ENCODE measurements at places on chromosomes 6 and 20.
A peak's percentile ranks its signal among the peaks of the same experiment; 100 is the strongest.

GRCh38 chr6:163438298-163438939 lies 23.9 kb downstream of the QKI start:
- DNase-seq: no peak

GRCh38 chr20:57655809-57656155 lies 35.6 kb upstream of the ZBP1 start:
- DNase-seq: peak; percentile 15

DNA sequence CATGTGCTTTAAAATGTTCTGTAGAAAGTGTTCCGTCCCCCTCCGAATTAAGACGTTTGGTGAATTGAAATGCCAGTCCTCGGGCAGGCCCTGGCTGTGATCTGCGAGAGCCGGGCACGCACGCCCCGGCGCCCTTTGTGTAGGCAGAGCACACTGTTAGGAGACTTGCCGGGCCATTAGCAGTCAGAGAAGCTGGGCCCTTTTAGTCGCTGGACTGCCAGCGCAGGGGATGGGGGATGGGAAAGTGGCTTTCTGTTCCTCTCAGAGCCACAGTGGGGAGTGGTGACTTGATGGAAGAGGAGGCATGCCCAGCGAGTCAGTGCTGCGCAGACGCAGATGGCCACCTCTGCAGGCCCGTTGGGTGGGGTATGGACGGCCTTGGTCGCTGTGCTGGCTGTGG lies 2.2 kb downstream of the PPP1R3G start:
- DNase-seq: peak; percentile 33

- no peak for DNase-seq
Observed at GRCh38 chr6:45592991-45593390, 215.3 kb upstream of the SUPT3H start.

DNA sequence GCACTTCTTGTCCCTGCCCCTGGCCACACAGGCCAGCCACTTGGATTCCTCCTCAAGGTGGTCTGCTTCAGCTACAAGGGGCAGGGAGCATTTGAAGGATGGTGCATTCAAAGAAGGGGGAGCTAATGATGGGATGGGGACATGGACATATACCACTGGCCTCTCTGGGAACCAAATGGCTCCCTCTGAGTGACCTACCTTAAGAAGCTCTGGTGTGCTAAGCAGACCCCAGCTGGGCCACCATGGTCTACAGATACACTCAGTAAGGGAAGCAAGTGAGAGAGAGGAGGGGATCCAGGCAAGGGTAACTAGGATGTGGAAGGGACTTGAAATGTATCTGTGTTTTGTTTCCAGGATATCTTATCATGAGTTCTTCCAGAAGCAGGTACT lies 62.4 kb downstream of the TTI1 start:
- no peak for DNase-seq

DNA sequence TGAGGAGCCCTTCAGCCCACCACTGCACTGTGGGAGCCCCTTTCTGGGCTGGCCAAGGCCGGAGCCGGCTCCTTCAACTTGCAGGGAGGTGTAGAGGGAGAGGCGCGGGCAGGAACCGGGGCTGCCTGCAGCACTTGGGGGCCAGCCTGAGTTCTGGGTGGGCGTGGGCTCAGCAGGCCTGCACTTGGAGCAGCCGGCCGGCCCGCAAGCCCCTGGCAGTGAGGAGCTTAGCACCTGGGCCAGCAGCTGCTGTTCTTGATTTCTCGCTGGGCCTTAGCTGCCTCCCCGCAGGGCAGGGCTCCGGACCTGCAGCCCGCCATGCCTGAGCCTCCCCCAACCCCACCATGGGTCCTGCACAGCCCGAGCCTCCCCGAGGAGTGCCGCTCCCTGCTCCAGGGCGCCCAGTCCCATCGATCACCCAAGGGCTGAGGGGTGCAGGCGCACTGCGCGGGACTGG lies 101.7 kb upstream of the ADGRB3 start:
- no peak for DNase-seq

- no peak for DNase-seq
Observed at GRCh38 chr6:9862603-9863167, 552.2 kb downstream of the TFAP2A start.

DNA sequence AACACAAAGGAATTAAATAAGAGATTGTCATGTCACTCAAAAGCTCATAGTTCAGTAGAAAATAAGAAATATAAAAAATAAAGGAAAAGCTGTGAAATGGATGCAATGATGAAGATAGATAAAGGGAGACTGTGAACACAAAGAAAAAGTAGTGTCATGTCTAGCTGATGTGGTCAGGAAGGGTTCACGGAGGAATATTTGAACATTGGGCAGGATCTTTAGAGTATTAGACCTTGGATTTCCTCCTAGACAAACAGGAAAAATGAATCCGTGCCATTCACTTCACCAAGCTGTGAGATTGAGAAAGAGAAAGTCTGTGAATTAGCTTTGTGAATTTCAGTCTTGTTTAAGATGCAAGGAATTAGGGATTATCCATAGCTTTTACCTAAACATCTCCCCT lies 414.4 kb upstream of the PLCB4 start:
- no peak for DNase-seq

DNA sequence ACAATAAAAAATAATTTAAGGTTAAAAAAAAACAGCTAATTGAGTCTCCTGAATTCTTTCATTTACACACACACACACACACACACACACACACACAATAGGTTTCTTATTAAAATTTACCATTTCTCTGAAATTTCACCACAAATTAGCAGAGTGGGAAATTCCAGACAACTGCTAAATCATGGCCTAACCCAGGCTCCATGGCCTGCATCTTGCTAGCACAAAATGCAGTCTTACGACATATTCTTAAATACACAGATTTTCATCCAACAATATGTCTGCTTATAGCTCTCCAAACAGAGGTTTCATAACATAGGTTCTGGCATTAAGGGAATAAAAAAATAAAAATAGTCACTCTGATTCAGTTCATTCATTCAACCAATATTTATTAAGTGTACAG lies 46.9 kb downstream of the SOD2 start:
- no peak for DNase-seq

DNA sequence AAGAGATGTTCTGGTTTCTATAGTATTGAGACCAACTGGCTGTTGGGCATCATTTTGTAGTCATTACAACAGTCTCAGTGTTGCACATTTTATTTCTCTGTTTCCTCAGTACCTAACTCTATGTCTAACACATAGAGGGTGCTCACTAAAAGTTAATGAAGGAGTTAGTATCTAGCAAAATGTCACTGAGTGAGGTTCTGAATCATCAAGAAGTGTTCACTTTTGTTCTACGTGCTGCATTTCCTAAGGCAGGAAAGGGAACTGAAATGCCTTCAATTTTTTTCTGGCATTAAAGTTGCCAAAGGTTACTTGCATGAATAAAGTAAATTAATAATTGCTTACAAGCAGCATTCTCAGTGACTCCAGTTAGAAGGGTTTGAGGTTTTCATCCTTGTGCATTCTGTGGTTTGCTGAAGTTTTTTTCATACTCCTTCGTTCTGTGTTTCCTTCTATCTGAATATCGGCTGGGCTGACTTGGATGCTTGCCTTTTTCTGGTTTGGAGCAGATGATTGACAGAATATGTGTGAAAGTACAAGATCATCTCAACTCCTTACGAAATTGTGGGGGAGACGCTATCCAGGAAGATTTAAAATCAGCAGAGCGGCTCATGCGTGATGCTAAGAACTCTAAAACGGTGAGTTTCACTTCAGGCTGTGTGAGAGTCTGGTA lies 114.5 kb upstream of the SCGN start:
- DNase-seq: no peak

GRCh38 chr6:142918339-142919042 lies 26.5 kb downstream of the HIVEP2 start:
- DNase-seq: no peak

DNA sequence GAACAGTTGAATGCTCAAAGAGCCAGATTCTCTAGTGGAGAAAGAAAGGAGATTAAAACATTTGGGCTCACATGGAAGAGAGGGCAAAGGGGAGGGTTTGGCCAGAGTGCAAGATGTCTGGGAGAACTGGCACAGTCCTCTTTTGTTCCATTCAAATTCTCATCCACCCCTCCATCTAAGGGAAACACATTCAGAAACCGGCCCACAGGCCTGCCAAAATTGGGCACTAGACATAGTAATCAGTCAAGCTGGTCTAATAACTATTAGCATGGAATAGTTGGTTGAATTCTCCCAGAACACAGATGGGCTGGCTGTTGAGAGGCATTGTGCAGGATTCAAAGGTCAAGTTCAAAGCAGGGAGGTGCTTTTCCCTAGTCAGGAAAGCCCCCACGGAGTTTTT lies 341.4 kb upstream of the IRAK1BP1 start:
- no peak for DNase-seq

DNA sequence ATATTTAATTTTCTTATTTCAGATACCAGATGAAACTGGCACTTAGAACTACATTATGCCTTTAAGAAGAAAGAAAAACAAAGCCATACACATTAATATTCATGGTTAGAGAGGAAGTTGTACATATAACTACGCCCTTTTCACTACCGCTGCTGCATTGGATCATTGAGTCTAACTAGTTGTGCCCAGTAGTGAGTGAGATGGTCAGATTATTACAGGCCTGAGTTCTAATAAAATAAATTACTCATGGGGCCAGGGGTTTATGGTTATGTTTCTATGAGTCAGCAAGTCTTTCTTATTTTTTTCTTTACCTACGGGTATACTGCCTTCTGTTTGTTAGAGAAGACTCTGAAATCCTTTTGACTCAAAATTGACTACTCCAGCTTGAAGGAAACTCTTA lies 11.5 kb downstream of the RIOK1 start:
- no peak for DNase-seq

GRCh38 chr6:116405652-116406356 lies 35.1 kb downstream of the DSE start:
- DNase-seq: no peak

GRCh38 chr6:151351146-151351700 lies 40.1 kb downstream of the ZBTB2 start:
- no peak for DNase-seq

GRCh38 chr6:124148236-124148957 lies 344.7 kb downstream of the NKAIN2 start:
- no peak for DNase-seq

- DNase-seq: no peak
Observed at GRCh38 chr6:1088492-1089001, 223.4 kb upstream of the FOXQ1 start.

DNA sequence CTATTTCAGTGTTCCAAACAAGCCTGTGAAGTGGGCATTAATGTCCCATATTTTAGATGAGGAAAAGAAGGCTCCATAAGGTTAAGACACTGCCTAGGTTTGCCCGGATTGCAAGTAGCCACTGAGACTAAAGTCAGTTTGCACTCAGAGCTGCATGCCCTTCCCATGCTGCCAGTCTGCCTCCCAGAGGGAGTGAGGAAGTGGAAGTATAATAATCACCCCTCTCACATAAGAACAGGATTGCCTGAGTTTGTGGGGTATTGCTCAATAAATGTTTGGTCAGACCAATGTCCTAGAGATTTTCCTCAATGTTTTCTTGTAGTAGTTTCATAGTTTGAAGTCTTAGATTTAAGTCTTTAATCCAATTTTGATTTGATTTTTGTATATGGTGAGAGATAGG lies 43.9 kb upstream of the CLIC5 start:
- DNase-seq: no peak

GRCh38 chr6:34032856-34033255 lies 113.0 kb downstream of the GRM4 start:
- no peak for DNase-seq

DNA sequence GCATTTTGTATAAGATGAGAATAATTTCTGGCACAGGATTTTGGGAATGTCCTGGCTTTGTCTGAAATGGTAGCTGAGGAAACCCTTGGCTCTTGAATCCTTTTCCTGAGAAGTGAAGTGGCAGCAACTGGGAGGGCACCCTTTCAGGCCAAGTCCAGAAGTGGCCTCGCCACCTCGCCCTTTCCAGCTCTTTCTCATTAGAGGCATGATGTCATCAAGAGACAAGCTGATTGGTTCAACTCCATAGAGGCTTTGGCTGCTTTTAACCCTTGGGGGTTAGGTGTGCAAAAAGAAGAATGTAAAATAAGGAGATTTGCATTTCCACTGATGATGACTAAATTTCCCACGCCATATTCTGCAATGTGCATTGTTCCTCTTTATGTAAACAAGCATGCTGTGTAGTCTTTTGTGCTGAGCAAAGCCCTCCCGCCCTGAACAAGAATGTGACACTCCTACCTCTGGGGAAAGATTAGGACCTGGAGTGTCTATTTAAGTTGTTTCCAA lies 116.5 kb downstream of the TCP11 start:
- peak; percentile 59 for DNase-seq

GRCh38 chr20:23752019-23752418 lies 1.3 kb upstream of the CST1 start:
- DNase-seq: no peak

DNA sequence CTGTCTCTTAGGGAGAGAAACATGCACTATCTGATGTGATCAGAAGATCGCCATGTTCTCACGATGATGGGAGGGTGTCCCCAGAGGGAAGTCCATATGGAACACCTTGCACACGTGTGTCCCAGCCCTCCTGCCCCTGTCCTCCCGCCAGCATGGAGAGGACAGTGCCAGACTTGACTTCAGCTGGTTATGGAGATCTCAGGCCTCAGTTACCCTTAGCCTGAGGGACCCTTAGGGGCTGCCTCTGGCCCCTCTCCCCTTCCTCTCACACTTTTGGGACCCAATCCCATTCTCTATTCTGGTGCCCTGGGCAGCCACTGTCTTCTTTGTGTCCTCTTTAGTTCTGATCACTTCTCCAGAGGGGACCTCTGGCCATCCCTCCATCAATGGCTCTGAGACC lies 1.6 kb downstream of the TREML4 start:
- DNase-seq: no peak

GRCh38 chr6:31617010-31617409 lies 2.0 kb downstream of the AIF1 start:
- DNase-seq: no peak

DNA sequence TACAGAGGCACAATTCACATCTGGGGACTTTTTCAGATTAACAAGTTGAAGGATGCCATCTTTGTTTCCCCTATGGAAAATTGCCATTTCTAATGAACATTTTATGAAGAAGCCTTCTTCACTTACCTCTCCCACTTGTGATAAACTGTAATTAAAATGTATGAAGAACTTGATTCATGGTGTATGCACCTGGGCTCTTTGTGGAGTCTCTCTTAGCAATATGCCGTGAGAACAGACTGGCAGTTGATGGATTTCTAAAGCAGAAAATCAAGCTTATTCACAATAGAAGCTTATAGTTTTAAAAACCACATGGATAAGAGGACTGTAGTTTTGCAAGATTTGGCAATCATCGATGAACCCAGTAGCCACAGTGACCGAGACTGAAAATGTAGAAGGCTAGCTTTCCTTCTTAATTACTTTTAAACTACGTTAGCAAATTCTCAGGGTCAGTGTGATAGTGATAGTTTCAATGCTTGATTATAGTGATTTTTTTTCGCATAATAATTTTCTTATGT lies 270.6 kb downstream of the PRL start:
- no peak for DNase-seq

- no peak for DNase-seq
Observed at GRCh38 chr6:56019973-56020372, 144.6 kb upstream of the BMP5 start.

GRCh38 chr6:81511423-81511822 lies 241.1 kb downstream of the TENT5A start:
- DNase-seq: no peak

GRCh38 chr6:5425267-5425666 lies 164.0 kb downstream of the FARS2 start:
- DNase-seq: no peak
